Immature natural killer cell (primary cell): ENCODE measurements at places on chromosomes 5 and 9. TPM values are rescaled to one million over a fixed set of nuclear protein-coding genes. Genes with fewer than 3 reads are reported as not detected.

GRCh38 chr5:43802651-43803050, 199.7 kb downstream of the NNT start:
- no peak for DNase-seq
- no peaks in the 10 kb centered on the region for H3K4me1 ChIP-seq
- no peak overlapping the region for H3K27ac ChIP-seq
- H3K4me3 ChIP-seq: no peak overlapping the region
- H3K36me3 ChIP-seq: no peaks in the 10 kb centered on the region

DNA sequence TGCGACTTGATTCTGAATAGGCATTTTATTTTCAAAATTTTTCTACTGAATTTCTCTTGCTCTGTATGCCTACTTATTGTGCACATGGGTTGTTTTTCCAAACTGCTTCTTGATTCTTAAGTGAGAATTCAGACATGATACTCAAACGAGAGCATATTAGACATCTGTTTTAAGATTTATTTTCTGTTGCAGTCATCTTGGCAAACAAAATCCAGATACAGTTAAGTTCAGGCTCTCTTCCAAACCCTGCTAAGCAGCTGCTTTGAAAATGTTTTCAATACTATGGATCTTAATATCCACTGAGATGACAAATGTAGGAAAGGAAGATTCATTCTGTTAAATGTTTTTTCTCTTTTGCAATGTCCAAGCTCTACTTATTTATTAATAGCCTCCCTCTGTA, 4.5 kb downstream of the TMEM215 start:
- no peak overlapping the region for H3K4me3 ChIP-seq
- no peaks in the 10 kb centered on the region for H3K36me3 ChIP-seq
- no peak overlapping the region for H3K27ac ChIP-seq
- DNase-seq: no peak
- H3K4me1 ChIP-seq: no peaks in the 10 kb centered on the region

DNA sequence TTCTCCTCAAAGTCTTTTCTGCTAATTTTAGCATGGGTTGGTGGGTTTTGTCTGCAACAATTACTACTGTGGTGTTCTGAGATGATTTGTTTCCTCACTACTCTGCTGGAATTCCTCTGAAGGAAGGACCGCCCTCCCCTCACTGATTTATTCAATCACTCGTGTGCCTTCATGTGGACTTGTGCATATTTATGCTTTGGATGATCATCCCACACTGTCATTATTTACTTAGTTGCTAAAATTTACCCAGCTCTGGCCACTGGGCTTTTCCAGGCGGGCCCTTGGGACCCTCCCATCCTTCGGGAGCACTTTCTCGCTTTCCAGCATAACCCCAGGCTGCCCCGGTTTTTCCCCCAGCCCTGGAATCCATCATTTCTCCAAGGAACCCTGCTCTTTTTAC, 41.7 kb upstream of the NKD2 start:
- H3K27me3 ChIP-seq: peaks cover 29% of the 10 kb centered on the region
- H3K4me1 ChIP-seq: peaks cover 11% of the 10 kb centered on the region
- H3K36me3 ChIP-seq: no peaks in the 10 kb centered on the region
- H3K27ac ChIP-seq: no peak overlapping the region
- no peak overlapping the region for H3K4me3 ChIP-seq
- no peak for DNase-seq

Gene LCN15
- not detected for polyA plus RNA-seq

DNA sequence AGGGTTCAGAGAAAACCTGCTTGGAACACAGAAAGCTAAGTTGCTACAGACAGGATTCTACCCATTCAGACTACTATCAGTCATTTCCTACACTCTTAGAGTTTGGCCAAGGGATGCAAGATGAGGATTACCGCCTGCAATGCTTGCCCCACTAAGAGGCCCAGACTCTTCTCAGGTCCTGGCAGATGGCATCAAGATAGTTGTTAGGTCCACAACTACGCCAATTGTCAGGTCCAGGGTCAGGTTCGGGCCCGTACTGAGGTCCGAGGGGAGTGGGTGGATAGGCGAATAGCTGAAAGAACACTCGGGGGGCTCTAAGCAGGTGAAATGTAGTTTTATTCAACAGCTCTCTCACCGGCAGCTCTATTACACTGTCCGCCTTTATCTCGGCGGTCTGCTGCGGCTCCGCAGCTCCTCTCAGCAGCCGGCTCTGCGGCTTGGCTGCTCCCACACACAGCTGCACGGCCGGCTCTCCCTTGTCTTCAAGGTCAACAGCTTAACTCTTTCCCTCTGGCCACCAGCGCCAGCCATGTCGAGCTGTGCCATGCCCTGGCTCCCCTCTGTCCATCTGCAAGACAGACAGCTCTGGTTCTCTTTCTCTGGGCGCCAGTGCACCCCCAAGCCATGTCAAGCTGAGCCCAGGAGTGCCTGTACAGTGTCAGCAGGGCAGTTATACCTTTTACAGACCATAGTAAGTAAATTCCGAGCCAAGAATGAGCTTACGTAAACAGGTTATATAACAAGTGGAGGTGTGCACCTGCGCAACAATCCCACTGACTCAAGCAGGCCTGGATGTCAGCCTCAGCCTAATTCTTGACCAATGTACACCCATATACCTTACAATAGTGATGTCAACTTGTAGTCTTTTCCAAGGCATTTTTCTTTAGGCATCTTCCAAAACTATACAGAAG, 24.0 kb downstream of the ENC1 start:
- H3K36me3 ChIP-seq: no peaks in the 10 kb centered on the region
- no peak overlapping the region for H3K27ac ChIP-seq
- DNase-seq: no peak
- peaks cover 2% of the 10 kb centered on the region for H3K27me3 ChIP-seq
- no peaks in the 10 kb centered on the region for H3K4me1 ChIP-seq

Gene NDUFB6
- 84.9 TPM for polyA plus RNA-seq

- peaks cover 23% of the 10 kb centered on the region for H3K36me3 ChIP-seq
- H3K27me3 ChIP-seq: no peaks in the 10 kb centered on the region
- H3K4me1 ChIP-seq: peaks cover 2% of the 10 kb centered on the region
- no peak overlapping the region for H3K27ac ChIP-seq
Observed at GRCh38 chr9:93633492-93634221, 57.3 kb downstream of the PHF2 start.

DNA sequence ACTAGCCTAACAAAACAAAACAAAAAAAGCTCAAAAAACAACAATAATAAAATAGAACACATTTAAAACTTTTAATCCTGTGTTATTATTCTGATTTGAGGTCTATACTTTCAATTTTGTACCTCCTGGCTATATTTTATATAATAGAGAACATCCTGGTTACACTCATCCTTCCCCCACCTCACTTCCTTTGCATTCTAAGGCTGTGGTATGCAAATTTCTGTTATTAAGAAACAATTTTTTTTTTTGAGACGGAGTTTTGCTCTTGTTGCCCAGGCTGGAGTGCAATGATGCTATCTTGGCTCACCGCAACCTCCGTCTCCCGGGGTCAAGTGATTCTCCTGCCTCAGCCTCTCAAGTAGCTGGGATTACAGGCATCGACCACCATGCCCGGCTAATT, 3.1 kb upstream of the RPL37 start:
- no peak overlapping the region for H3K4me3 ChIP-seq
- H3K4me1 ChIP-seq: peaks cover 46% of the 10 kb centered on the region
- no peak overlapping the region for H3K27ac ChIP-seq
- peaks cover 10% of the 10 kb centered on the region for H3K36me3 ChIP-seq
- DNase-seq: no peak
- H3K27me3 ChIP-seq: peaks cover 18% of the 10 kb centered on the region

GRCh38 chr5:127959152-127959764, 124.3 kb upstream of the SLC12A2 start:
- no peak overlapping the region for H3K27ac ChIP-seq
- H3K4me3 ChIP-seq: no peak overlapping the region
- DNase-seq: no peak
- H3K36me3 ChIP-seq: peaks cover 28% of the 10 kb centered on the region

Gene SSBP2
- 28.4 TPM for polyA plus RNA-seq

GRCh38 chr9:116100711-116101121, 52.9 kb upstream of the PAPPA start:
- H3K27ac ChIP-seq: no peak overlapping the region
- H3K27me3 ChIP-seq: no peaks in the 10 kb centered on the region
- no peaks in the 10 kb centered on the region for H3K4me1 ChIP-seq
- DNase-seq: no peak
- H3K36me3 ChIP-seq: no peaks in the 10 kb centered on the region

GRCh38 chr9:27212621-27213020, 84.3 kb downstream of the EQTN start:
- DNase-seq: no peak
- H3K36me3 ChIP-seq: no peaks in the 10 kb centered on the region
- H3K27ac ChIP-seq: no peak overlapping the region
- no peaks in the 10 kb centered on the region for H3K27me3 ChIP-seq

Gene APBA1
- polyA plus RNA-seq: not detected

DNA sequence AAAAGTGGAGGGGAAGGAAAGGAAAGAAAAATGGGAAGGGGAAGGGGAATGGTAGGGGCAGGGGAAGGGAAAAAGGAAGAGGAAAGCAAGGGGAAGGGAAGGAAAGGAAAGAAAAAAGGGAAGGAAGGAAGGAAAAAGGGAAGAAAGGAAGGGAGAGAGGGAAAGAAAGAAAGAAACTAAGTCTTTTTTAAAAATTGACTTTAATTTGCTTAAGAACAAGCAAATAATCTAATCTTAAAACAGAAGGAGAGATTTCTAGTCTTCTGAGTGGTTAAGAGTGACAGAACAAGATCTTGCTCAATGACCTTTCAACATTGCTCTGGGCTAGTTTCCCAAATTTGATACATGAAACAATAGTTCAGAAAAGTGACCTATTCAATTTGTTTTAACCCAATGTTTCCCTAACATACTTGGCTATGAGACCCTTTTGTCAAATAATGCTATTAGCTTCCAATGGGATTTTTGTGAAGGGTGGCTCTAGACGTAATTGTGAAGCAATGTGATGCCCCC, 33.4 kb upstream of the GLIS3 start:
- H3K4me3 ChIP-seq: no peak overlapping the region
- H3K27me3 ChIP-seq: peaks cover 9% of the 10 kb centered on the region
- no peaks in the 10 kb centered on the region for H3K4me1 ChIP-seq
- no peak overlapping the region for H3K27ac ChIP-seq

Gene SPRY4
- not detected for polyA plus RNA-seq

DNA sequence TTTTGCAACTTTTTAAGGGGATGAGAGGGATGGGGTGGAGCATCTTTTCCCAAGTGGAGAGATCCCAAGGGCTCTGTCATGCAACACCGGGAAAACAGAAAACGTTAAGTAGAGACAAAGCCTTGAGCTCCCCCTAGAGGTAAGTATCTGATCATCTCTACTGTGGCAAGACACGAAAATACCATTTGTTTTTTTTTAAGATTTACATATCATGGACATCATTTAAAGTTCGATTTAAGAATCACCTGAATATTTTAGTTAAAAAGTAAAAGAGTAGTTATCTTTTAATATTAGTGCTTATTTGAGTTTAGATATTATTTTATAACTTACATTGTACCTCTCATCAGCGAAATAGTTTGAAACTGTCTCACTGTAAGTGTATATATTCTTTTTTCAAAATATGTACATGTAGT, 200.4 kb downstream of the LRRC70 start:
- no peak overlapping the region for H3K27ac ChIP-seq
- DNase-seq: peak; percentile 28
- H3K36me3 ChIP-seq: no peaks in the 10 kb centered on the region
- H3K4me3 ChIP-seq: no peak overlapping the region
- no peaks in the 10 kb centered on the region for H3K27me3 ChIP-seq
- H3K4me1 ChIP-seq: no peaks in the 10 kb centered on the region

DNA sequence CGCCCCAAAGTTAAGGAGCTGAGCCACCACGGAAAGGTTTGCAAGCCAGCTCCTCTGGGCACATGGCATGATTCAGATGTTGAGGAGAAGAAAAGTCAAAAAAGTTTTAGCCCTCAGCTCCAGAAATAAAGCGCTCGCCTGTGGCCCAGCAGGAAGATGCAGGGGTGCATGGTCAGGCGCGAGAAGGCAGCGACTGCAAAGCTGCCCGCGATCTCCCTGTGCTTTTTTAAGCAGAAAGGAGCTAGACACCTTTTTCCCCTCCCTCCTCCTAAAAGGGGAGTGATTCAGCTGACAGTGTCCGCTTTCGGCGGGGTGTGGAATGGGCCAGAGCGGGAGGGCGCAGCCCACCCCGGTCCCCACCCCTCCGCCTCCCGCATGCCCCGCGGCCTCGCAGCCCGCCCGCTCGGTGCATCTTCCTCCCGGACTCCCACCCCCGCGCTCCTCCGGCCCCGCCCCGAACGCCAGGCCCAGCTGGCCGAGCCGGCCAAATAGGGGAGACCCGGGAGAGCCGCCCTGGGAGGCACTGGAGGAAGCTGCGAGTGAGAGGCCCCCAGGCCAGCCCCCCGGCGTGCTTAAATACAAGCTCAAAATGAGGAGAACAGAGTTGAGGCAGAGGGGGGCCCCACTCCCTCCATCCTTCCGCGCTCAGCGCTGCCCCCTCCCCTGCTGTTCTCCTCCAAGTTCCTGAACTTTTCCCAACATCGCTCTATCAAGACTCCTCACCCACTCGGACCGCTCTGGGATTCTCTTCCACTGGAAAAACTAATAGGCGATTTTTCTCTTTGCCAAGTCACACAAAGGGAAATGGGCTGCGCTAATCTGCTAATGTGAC, at the start of gene ADAMTS12:
ADAMTS12 (minus strand) TSS at position 203 of the 832 bp plus-strand sequence; CDS start at position 69, 134 bp downstream.
- H3K36me3 ChIP-seq: peaks cover 4% of the 10 kb centered on the region
- DNase-seq: no peak
- peaks cover 2% of the 10 kb centered on the region for H3K4me1 ChIP-seq

DNA sequence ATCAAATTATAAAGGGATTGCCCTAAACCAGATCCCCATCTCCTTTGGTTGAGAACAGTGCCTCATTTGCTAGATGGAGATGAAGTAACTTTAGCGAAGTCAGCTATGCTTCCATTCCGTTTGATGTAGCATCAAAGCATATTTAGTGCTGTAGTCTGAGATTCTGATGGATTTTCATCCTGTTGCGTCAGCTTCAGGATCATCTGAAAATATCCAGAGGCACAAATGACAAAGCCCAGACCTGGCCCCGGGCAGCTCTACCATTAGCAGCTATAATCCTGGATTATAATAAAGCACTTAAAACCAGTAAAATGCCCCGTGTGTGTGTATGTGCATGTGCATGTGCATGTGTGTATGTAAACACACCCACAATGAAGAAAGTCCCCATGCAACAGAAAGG, 44.7 kb downstream of the ERAP1 start:
- H3K36me3 ChIP-seq: peaks cover 27% of the 10 kb centered on the region
- no peak overlapping the region for H3K4me3 ChIP-seq
- peaks cover 5% of the 10 kb centered on the region for H3K4me1 ChIP-seq

- no peaks in the 10 kb centered on the region for H3K27me3 ChIP-seq
- H3K36me3 ChIP-seq: no peaks in the 10 kb centered on the region
- DNase-seq: no peak
Observed at GRCh38 chr5:145027286-145027685, 807.9 kb downstream of the PRELID2 start.

DNA sequence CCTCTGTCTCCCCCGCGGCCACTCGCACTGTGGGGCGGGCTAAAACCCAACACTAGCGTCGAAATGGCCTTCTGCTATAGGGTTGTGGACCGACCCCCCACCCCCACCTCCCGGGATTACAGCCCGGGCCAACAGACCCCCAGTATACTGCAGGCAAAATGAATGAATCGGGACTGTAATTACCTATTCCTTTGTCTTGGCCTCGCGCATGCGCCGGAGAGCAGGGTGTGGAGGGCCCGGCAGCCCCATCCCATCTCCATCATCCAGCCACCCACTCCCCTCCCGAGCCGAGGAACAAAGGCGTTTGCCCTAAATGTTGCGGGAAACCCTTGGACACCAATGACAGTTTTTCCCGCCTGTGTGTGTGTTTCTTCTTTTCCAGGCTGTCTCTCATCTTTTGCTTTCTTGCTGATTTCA, 1.6 kb downstream of the BASP1 start:
- no peak overlapping the region for H3K27ac ChIP-seq
- peaks cover 21% of the 10 kb centered on the region for H3K27me3 ChIP-seq
- peak overlapping the region; percentile 48 for H3K4me3 ChIP-seq
- H3K4me1 ChIP-seq: peaks cover 12% of the 10 kb centered on the region

Gene SMC5
- polyA plus RNA-seq: 7.0 TPM
